ENCODE measurements at places on chromosomes 11 and 22. TPM values are rescaled to one million over a fixed set of nuclear protein-coding genes. Genes with fewer than 3 reads are reported as not detected.

Gene SNX32
- 0.39 TPM for total RNA-seq

GRCh38 chr11:26708736-26709456, 13.0 kb downstream of the SLC5A12 start:
- DNase-seq, result no peak

DNA sequence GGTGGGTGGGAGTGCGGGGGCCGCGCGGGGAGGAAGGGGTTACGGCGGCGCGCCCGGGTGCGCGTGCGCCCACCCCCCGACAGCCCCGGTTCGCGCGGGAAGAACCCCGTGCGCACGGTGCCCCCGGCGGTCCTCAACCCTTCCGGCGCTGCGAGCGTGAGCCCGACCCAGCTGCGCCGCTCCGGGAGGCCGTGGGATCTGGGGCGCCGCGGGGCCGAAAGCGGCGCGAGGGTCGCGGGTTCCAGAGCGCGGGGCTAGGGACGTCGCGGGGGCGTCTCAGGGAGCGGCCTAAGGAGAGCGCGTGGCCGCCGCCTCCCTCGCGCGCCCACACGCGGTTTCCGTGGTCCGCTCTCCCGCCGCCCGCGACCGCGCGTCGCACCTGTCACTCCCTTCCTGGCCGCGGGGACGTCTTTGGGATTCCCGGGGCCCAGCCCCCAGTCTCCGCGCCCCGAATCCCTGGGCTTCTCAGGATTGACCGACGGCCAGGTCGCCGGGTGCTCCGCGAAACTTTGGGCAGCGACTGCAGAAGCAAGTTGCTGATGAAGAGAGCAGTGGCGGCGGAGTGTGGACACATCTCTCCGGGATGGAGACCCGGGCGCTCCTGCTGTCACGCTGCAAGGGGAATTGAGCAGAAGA, 582 bp downstream of the SREBF2 start:
- peak; percentile 38 for DNase-seq

- peak; percentile 43 for DNase-seq
Observed at GRCh38 chr11:73171436-73172161, 29.5 kb upstream of the FCHSD2 start.

All from Daoy (cell line).